ENCODE measurements at places on chromosomes 6 and 20.

DNA sequence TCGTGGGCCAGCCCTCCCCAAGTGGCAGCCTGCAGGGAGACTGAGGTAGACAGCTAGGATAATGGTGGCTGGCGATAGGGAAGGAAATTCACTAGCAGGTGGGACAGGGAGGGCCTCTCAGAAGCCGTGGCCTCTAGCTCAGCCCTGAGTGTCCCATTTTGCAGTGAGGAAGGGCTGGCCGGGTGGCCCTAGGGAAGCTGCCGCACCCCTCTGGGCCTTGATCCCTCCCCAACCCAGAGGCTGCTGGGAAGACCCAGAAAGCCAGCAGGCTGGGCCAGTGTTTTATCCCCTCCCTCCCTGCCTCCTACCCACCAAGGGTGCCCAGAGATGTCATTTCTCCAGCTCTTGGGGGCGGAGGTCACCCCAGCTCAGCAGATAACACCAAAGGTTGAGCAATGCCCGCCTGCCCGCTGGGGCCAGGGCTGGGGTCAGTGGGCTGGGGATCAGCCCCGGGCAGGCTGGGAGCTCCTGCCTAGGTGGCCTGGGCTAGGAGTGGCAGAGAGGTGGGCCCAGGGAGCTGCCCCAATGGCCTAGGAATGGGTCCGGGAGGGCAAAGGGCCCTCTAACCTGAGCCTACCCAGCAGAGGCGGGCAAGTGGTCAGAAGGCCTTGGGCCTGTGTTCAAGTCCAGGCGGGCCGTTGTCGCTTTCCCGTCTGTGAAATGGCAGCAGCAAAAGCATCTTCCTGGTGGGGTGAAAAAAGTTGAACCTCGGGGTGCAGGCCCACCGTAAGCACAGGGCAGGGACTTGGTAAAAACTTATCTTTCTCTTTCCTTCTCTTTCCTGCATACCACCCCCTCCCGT, 1.6 kb upstream of the CEBPB start:
- no peak for DNase-seq

- no peak for DNase-seq
Observed at GRCh38 chr6:3383525-3383924, 73.3 kb downstream of the SLC22A23 start.

DNA sequence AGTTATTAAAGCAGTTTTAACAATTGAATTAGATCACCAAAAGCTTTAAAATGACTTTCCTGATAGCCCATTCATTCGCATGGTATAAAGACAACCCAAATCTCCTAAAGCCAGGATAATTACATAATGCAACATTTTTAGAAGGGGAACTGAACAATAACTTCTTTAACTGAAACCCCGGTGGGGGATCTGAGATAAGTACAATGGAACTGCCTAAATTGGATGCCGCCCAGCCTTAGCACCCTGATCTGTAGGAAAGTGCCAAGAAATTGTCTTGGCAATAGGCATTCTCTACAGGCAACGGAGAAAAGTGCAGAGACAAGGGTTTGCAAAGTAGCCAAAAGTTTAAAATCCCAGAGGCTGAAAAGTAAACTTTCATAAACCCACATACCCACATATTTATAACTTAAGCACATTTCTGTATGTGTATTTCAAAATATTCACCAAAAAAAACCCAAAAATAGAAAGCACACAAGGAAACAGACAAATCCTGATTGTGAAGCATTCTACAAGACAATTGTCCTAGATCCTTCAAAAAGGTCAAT, 98.8 kb upstream of the BEND6 start:
- DNase-seq = no peak

- no peak for DNase-seq
Observed at GRCh38 chr20:37351689-37352607, 6.0 kb downstream of the SRC start.

GRCh38 chr6:2891768-2892170, 11.3 kb downstream of the SERPINB9 start:
- no peak for DNase-seq

- no peak for DNase-seq
Observed at GRCh38 chr6:110841266-110841665, 26.0 kb upstream of the CDK19 start.

GRCh38 chr20:36717657-36718056, 28.2 kb downstream of the NDRG3 start:
- no peak for DNase-seq

GRCh38 chr6:125009578-125009977, 47.3 kb downstream of the RNF217 start:
- no peak for DNase-seq

DNA sequence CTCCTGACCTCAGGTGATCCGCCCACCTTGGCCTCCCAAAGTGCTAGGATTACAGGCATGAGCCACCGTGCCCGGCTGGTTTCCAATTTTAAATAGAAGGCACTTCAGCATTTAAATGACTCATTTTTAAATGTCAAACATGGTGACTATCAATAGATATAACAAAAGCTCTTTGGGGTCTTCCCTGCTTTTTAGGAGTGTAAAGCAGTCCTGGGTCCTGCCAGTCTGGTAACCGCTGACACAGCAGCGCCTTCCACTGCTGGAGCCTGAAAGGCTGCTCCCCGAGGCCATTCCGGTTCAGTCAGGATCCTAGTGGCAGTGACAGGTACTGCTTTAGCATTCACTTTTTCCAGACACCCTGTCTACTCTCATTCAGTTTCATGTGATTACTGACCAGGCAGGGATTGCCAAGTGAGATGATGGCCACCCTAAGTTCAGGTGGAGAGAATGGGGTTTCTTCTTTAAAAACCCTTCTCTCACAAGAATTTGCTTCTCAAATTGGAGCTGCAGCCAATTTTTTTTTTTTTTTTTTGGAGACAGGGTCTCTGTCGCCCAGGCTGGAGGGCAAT, 5.1 kb downstream of the DIDO1 start:
- no peak for DNase-seq

- DNase-seq = no peak
Observed at GRCh38 chr6:85674604-85675003, 31.9 kb upstream of the SYNCRIP start.

DNA sequence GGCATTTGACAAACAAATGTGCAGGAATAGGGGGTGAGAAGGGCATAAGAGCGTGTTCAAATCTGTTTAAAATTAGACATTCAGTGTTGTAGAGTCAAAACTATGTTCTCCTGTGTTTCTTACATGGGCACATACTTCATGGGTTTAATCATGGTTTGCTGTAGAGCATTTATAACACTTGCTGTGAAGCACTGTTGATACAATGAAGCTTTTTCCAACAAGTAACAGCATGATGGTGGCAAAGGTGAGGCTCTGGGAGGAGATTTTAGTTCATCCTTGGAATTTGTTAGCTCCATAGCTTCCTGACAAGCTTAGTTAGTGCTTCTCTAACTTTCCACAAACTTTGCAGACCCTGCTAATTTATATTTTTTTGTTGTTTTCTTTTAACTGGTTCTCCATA, 900.7 kb downstream of the TFAP2A start:
- no peak for DNase-seq

GRCh38 chr6:68732423-68732822, 97.3 kb downstream of the ADGRB3 start:
- no peak for DNase-seq

DNA sequence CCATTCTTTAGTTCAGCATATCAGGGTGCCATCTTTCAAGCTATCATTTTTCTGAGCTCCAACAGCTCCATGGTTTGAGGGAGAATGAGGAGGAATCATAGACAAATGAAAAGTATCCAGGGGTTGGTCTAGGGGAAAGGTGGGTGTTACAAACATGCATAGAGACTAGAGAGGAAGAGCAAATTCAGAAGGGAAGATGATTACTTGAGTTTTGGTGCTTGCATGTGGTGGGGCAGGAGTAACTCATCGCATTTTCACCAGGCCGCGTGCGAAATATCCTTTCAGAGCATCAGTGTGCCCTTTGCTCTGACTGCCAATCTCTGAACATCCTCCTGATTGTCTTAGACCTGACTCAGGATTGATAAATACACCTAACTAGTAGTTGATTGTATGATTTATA, 7.7 kb upstream of the BICRAL start:
- no peak for DNase-seq

- DNase-seq = no peak
Observed at GRCh38 chr6:148635070-148635743, 111.6 kb upstream of the UST start.

GRCh38 chr6:7542065-7542873, 798 bp downstream of the DSP start:
- no peak for DNase-seq

- DNase-seq = no peak
Observed at GRCh38 chr20:50304923-50305635, 114.4 kb downstream of the CEBPB start.

DNA sequence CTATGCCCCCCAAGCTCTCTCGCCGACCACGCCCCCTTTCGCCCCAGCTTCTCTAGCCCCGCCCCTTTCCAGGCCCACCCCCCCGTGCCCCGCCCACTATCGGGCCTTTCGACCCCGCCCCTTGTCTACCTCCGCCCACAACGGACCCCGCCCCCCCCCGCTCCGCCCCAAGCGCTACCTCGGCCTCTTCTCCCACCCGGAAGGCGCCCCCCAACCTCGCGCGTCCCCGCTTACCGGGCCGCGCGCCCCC, 200 bp downstream of the ZBTB22 start:
- DNase-seq = no peak

DNA sequence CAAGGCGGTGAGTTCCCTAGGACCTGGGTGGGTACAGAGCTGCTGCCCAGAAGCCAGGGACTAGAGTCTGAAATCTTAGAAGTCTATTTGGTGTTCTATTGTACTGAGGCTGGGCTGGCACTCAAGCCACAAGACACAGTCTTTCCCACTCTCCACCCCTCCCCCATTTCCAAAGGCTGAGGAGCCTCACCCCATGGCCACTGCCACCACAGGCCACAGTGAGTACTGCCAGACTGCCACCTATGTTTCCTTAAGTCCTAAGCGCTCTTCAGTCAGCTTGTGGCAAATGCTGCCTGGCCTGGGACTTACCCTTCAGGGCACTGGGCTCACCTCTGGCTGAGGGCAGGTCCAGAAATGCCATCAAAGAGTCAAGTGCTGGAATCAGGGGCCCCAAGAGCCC, 469.3 kb downstream of the HAO1 start:
- no peak for DNase-seq
